Esophagus squamous epithelium (tissue), 5 donors: ENCODE measurements at places on chromosomes 7 and 10.

- no peak for DNase-seq
Observed at GRCh38 chr10:1648648-1649047, 88.7 kb downstream of the ADARB2 start.

GRCh38 chr7:11533229-11533820 lies 298.7 kb downstream of the THSD7A start:
- DNase-seq = no peak

- DNase-seq = no peak
Observed at GRCh38 chr10:16968416-16969041, 151.3 kb upstream of the RSU1 start.

DNA sequence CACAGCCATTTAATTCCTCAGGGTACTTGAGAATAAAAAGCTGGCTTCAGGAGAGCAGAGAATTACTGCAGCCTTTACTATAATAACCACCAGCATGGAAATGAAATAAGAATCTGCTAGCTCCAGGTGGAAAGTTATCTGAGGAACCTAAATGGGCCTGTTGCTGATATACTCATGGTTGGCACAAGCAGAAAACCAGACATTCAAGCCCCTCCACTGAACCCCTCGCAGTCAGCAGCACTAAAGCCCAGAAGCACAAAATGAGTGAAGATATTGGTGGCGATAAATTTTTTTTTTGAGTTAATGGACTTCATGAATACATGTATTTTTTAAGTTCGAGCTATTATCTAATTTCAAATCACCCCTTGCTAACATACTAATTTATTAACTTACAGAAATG lies 303.9 kb upstream of the NRP1 start:
- DNase-seq = no peak

- no peak for DNase-seq
Observed at GRCh38 chr10:115321360-115321759, 228.2 kb downstream of the ATRNL1 start.

DNA sequence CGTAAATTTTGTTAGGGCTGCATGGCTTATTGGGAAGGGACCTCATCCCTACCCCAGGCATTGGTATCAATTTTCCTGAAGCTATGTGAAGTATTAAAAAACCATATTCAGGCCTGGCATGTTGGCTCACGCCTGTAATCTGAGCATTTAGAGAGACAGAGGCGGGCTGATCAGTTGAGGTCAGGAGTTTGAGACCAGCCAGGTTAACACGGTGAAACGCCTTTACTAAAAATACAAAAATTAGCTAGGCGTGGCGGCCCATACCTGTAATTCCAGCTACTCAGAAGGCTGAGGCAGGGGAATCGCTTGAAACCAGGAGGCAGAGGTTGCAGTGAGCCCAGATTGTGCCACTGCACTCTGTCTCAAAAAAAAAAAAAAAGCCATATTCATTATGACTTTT lies 7.1 kb downstream of the TASOR2 start:
- no peak for DNase-seq

DNA sequence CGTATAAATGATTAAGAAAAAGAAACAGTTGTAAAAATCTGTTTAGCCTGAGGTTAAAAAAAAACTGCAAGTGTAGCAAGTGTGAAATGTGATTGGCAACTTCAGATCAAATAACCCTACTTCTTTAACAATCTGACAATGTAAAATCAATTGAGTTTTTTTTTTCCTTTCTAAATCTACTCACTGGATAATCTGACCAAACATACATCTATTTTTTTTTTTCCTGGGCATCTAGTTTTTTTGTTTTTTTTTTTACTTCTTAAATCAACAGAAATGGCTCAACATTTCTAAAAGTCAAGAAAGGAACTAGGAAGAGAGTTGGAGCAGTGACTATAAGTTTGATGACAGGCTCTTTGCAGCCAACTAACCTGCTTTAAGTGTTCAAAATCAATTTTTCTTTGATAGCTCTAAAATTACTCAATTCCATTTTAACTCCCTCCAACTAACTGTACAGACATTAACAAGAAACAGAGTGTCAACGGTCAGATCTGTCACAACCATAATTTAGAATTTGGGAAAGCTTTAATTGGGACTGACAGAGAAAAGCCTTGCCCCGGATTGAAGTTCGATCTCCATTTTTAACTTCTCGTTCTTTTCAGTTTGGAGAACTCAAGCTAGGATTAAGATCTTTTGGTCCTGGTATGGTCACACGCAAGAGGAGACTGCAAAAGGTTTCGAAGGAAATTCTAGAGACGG lies 1.2 kb downstream of the ARL3 start:
- no peak for DNase-seq

- no peak for DNase-seq
Observed at GRCh38 chr7:98097042-98097645, 9.5 kb upstream of the LMTK2 start.

DNA sequence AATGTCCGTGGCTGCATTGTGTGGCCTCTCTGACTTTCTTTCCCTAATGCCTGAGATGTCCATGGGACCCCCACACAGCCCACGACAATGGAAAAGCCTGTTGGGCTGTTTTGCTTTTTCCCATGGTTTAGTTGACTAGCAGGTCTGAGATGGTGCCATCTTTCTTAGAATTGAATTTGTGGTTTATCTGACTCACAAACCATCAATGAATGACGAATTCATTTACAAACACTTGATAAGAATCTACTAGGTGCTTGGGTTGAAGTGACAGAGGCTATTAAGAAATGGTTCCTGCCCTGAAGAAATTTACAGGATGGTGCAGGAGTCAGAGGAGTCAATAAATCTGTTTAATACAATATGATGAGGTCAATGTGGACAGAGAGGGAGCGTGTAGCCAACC lies 75.4 kb downstream of the OTUD1 start:
- DNase-seq = no peak

GRCh38 chr7:106893591-106893990 lies 28.5 kb downstream of the PIK3CG start:
- no peak for DNase-seq

DNA sequence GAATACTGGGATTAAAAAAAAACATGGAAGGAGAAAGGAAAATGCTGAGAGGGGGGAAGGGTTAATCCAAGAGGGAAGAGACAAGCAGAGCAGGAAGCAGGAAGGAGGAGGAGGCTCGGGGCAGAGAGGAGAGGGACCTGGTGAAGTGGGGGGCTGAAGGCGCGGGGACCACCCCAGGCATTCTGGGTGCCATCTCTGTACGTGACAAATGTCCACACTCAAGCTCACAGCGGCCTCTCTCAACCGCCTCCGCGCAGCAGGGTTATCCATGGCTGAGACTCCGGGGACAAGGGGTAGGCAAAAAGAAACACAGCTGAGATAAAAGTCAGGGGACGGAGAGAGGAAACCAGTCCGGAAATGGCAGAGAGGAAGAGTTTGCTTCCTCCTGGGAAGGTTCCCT lies 33.9 kb downstream of the EN2 start:
- DNase-seq = no peak

- no peak for DNase-seq
Observed at GRCh38 chr10:71218046-71218650, 5.8 kb downstream of the UNC5B start.

- no peak for DNase-seq
Observed at GRCh38 chr7:95405800-95406199, 9.6 kb upstream of the PON3 start.

DNA sequence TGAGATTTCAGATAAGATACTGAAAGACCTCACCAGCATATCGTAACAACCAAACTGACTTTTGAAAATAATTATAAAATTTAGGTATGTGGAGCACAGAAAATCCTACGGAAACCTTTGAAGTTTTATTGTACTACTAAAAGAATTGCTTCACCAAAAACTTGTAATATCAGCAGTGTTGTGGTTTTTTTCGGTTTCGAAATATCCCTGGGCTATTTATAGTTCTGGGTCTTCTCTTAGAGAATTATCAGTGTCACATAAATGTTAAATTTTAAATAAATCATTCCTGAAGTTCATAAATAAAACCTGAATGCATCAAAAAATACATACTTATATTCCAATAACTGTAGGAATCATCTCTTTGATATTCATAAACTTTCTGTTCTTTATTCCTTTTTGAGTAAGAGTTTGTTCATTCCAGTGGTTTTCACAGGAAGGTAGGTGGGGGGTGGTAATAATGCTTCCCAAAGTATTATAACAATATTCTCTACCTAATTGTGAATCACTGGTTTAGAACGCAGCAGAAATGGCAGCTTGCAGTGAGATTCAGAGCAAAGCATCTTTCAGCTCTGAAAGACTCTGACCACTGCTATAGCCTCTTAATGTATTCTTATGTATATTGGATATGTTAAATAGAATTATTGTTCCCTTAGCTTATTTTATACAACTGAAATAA lies 60.2 kb downstream of the ZNF277 start:
- no peak for DNase-seq

DNA sequence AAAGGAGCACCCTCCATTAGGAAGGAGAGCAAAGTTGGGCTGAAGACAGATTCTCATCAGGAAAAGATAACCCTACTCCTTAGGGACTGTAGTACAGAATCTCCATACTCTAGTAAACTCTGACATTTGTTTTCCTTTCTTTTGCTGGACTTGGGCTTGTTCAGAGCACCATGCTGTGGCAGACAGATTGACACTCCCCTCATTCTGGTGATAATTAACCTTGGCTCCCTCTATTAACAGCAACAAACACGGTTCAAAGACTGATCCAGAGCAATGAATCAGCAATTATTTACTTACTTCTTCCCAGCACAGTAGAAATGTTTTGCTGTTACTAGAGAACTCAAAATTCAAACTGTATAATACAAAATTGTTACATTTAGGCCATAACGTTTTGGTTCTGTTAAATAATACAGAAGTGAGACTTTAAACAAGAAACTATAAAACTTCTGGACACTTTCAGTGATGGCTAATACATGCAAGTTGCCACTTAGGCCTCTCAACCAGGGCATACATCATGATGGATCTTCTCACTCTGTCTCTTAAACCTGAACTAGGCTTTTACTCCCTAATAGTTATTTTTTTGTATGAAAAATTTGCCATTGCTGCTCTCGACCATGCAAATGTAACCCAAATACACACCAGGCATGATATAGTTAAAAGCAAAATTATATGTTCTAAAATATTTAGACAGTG lies 639.0 kb downstream of the IPMK start:
- DNase-seq = no peak

DNA sequence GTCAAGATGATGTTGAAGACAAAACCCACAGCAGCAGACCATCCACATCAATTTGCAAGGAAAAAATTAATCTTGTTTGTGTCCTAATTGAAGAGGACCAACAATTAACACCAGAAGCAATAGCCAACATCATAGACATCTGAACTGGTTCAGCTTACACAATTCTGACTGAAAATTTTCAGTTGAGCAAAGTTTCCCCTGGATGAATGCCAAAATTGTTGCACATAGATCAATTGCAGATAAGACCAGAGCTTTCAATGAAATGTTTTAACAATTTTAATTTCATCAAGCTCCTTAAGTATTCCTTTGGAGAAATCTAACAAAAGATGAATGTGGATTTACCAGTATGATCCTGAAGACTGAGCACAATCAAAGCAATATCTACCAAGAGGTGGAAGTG lies 168.6 kb downstream of the CTNNA3 start:
- no peak for DNase-seq

DNA sequence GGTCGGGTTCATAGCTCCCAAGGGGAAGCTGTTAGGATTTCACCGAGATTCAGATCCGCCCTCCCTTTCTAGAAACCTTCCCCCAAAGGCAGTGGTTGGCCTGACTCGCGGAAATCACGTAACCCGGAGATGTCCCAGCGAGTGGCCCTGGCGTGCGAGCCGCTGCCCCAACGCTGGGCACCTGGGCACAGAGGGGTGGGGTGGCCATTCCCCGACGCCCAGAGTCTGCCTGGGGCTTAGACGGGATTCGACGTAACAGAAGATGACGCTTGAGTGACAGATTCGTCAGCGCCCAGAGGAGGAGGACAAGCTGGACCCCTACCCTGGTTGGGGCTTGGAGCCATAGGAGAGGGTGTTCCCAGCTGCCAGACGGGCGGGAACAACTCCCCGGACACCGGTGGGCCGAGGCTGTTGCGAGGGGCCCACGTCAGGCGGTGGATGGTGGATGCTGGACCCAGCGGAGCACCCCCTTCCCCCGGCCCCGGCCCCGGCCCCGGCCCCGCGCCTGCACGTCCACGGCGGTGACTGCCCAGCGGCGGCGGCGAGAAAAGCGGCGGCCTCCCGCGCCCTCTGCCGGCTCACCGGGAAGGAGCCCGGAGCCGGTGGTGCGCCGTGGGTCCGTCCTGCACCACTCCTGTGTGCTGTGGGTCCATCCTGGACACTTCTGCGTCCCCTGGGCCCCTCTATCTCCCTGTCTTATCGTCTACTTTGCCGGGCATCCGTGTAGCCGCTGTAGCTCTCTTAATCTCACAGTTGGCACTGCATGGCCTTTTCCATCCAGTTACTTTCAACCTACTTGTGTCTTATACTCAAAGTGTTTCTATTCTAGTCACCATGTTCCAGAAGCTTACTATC lies 35.4 kb upstream of the KNDC1 start:
- no peak for DNase-seq

DNA sequence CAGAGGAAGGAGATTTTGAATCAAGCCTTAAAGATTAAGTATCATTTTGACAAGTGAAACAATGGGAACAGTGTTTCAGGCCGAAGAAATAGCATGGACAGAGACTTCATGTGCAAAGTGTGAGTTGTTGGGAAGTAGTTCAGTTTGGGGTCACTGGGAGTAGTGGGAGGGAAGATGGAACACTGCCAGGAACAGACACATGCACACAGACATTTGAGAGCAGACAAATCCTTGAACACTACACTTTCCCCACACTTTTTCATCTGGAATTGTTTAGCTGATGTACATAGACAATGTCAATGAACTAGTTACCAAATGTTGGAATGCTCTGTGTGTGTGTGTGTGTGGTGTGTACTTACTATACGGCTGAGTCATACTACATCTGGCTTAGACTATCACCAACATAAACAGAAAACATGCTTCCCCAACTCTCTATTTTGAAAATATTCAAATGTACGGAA lies 52.4 kb upstream of the LRRC17 start:
- DNase-seq = no peak

DNA sequence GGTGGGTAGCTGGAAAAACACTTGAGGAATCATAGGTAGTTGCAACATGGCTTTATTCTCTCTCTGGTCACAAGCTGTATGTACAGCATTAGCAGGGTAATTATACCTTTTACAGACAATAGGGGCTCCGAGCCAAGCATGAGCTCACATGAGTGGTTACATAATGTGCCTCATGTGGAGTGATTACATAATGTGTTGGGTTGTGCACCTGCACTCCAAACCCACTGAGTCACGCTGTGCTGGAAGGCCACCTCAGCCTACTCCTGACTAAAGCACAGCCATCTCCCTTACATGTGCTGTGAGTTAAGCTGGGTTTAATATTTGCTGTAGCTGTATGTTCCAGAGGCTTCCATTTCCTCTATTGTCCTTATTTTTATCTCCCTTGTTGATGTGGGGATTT lies 348.7 kb upstream of the SEMA3C start:
- DNase-seq = no peak

DNA sequence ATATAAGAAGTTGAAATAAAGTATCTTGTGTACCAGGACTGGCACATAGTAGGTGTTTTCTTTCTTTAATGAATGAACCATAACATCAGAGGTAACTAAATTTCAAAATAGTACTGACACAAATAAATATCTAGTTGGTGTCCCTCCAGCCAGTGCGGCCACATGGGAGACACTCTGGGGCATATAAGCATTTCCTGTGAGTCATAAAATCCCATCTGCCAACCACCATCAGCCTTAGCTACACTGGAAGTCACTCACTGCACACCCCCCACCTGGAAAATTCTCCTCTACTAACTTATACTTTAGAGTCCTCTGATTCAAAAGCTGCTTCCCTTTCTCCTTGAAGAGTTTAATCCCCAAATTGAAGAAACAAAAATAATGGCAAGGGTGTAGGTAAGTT lies 32.5 kb downstream of the DYDC1 start:
- DNase-seq = no peak

- no peak for DNase-seq
Observed at GRCh38 chr7:50699143-50699542, 83.6 kb downstream of the GRB10 start.

- no peak for DNase-seq
Observed at GRCh38 chr7:72321637-72322036, 90.5 kb downstream of the CALN1 start.
